Stimulated activated CD4-positive, alpha-beta T cell treated with anti-CD3 and anti-CD28 coated beads, Interleukin-15, amount 100 ng/mL, for 48 hours (primary cell): ENCODE measurements at places on chromosomes 5 and 9.

- DNase-seq = no peak
Observed at GRCh38 chr5:179607160-179607931, 16.1 kb downstream of the HNRNPH1 start.

GRCh38 chr5:68178579-68178978, 37.0 kb upstream of the PIK3R1 start:
- DNase-seq = no peak

- no peak for DNase-seq
Observed at GRCh38 chr5:179185256-179185940, 125.2 kb downstream of the ZNF354C start.

DNA sequence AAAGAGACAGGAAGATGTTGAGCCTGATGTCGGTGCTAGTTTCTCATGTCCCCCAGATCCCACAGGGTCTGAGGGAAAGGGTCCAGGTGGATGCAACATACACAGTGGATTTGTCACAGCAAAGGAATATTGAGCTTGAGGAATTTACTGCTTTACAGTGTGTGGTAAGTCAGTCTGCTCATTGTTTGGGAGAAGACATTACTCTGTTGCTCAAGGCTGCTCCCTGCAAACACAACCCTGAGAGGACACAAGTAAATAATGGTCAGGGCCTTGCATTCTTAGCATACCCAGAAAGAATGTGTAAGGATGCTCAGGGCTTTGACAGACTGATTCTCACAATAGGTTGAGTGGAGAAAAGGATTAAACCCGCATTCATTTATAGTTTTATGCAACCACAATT, 7.3 kb upstream of the MAN2A1 start:
- no peak for DNase-seq

DNA sequence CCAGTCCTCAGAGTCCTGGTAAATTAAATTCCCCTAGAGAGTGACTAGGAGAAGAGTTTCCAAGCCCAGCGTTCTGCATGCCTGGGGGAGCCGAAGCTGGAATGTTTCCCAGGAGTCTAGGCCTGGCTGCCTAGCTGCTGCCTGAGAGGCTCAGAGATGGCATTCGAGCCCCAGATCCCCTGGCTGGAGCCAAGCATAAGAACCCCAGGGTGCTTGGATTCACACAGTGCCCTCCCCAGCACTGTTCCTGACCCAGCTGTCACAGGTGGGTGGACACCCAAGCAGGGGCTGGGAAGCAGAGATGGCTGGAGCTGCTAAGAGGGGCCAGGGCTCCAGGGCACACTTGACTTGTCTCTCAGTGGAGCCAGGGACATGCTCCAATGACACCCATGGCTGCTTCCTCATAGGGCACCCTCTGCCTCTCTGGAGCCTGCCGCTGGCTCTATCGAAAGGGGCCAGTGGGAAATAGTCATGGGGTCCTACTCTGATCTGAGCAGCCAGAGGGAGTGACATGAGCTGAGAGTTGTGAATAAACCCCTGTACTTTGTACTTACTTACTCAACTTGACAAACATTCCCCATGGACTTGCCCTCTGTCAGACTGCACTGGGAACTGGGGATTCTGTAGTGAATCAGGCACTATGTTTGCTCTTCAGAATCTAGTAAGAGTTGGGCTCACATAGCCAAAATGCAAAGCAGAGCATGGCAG, 62.6 kb upstream of the XPA start:
- DNase-seq = no peak

DNA sequence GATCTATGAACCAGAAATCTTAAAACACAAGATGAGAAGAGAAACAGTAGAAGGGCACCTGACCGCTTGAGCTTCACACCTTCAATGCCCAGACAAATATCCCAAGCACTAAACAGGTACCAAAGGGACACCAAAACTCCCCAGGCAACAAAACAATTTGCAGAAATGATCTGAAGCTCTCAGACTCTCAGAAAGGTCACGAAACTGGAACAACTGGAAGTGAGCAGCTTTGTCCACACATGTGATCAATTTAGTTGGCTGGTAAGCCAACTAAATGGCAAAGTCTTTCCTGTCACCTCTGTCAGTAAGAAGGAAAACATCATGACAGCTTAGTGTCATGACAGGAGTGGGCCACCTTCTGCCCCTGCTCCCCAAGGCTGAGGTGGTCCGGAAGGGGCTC, 4.1 kb downstream of the IPPK start:
- no peak for DNase-seq

DNA sequence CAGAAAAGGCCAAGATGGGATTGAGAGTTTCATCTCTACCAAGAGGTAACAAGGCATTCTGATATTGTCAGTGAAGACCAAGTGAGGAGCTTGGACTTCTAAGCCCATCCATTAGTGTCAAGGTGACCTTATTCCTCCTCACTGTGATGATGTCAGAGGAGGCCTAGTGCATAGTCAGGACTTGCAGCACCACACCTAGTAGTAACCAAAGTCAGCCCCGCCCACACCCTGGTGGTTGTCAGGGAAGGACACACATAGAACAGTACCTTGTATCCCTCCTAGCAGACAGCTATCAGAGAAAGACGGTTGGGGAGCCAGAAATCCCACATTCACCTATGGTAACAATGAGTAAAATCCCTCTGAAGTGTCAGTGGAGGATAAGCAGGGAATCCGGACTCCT, 111.7 kb downstream of the AP3B1 start:
- DNase-seq = peak; percentile 1

DNA sequence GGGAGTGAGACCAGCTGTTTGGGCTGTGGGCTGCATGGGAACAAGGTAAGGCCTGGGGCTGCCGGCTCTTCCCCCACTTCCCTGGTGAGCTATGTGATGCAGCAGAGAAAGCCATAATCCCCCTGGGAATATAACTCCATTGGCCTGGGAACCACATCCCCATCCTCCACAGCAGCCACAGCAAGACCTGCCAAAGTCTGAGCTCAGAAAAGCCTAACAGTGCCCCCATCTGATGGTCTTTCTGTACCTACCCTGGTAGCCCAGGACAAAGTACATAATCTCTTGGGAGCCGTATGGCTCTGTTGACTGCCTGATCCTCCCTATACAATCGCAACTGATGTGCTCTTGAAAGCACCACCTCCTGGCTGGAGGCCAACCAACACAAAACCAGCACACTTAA, 432.6 kb downstream of the CDH18 start:
- DNase-seq = no peak

DNA sequence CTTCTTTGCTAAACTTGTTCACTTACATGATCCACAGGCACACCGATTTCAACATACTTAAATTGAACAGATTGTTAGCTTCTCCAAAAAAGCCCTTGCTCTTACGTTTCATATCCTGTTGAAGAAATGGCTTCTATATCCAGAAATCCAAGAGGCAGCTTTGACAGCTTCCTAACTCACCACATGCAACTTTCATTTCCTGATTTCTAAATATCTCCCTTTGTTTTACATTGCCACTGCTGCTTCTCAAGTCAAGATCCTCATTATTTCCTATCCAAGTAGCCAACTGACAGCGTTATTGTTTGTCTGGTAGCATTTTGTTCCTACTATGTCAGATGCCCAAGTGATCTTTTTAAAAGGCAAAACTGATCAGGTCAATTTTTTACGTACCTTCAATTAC, 913.2 kb upstream of the TYRP1 start:
- no peak for DNase-seq

GRCh38 chr9:127089631-127090081, 32.8 kb downstream of the ANGPTL2 start:
- DNase-seq = no peak

DNA sequence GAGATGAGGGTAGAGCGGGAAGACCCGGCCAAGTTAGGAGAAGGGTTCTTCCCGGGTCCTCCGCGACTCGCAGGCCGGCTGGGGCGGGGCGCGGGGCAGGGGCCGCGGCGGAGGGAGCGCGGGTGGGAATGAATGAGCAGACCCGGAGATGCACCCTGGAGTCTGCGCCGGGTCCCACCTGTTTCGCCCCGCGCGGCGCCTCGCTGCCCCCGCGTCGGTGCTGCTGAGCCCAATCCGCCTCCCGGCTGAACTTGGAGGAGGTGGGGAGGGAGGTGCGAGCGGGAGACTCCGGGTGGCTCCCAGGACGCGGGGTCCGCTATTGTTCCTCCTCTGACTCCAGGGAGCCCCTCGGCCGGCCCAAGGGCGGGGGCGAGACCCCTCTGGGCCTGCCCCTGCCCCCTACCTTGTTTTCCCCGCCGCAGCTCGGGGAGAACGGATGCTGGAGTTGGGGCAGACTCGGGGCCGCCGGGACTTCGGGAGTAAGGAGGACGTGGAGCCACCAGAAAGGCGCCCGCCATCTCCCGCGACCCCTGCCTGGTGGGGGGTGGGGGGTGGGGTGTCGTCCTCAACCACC, 659 bp downstream of the RAI14 start:
- no peak for DNase-seq

DNA sequence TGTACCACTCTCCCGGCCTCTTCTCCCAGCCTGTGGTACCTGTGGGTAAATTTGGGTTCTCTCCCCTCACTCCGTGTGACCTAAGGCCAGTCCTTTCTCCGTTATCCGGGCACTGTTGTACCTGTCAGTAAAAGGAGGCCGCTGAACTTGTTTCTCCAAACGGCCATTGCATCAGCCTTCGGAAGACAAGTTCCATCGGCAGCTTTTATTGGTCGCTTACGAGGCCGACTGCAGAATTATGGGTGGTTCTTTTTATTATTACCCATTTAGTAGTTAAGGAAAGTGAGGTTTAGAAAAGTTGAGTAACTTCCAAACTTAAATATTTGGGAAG, 558 bp downstream of the GRPEL2 start:
- DNase-seq = no peak
